ENCODE measurements at places on chromosomes 1 and 21. TPM values are rescaled to one million over a fixed set of nuclear protein-coding genes. Genes with fewer than 3 reads are reported as not detected.

DNA sequence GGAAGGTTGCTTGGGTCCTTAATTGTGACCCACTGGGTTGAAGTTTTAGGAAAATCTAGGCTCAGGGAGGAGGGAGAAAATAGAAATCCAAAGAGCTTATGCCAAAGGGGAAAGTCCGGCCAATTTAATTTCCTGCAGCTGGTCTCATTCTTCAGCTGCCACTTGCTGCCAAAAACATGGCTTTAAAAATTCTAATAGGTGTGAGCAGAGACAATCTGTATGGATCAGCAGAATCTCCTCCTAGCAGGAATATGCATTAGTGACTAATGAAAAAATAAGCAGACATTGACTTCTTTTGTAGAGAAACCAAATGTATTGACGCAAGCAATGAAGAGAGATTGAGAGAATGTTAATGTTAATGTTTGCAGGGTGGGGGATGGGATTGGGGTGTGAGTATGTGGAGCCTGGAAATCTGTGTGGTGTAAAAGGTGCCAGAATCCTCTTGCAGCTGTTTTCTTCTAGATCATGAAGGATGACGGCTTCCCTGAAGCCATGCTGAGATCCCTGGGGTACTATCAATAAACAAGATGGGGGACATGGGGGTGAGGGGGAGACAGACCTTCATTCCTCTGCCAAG, 35.3 kb downstream of the VWA5B1 start:
- no peak for DNase-seq

The CGN gene
- total RNA-seq: 2.7 TPM

DNA sequence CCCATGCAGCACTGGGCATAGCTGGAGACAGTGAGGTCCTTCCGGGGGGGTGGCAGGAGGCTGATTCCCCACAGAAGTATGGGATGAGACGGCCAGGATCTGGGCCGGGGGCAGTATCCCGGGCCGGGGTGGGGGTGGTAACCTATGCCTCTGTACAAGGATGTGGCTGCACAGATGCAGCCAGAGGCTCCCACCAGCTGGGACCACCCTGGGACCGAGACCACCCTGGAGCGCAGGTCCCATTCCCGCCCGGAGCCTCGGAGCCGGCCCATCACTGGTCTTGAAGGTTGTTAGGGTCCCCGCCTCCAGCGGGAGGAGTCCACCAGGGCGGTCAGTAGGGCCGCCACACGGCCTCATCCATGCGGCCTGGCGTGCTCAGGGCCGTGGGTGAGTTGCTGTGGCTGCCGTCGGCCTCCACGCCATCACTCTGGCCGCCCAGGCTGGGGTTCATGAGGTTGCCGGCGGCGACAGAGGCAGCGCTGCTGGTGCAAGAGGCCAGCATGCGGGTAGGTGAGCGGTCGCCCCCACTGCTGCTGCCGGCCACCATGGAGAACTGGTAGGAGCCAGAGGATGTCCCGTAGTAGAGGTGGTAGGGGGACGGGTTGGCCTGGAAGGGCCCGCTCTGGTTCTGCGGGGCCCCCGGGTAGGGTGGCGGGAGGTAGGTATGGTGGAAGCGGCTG, 28.1 kb downstream of the RUNX3 start:
- no peak for DNase-seq

GRCh38 chr1:245829194-245829593, 674.4 kb downstream of the KIF26B start:
- DNase-seq: no peak
